ENCODE measurements at places on chromosomes 4 and X. TPM values are rescaled to one million over a fixed set of nuclear protein-coding genes. Genes with fewer than 3 reads are reported as not detected.

Gene STS
- 1.4 TPM for total RNA-seq

Gene C1GALT1C1
- total RNA-seq: 18.1 TPM

DNA sequence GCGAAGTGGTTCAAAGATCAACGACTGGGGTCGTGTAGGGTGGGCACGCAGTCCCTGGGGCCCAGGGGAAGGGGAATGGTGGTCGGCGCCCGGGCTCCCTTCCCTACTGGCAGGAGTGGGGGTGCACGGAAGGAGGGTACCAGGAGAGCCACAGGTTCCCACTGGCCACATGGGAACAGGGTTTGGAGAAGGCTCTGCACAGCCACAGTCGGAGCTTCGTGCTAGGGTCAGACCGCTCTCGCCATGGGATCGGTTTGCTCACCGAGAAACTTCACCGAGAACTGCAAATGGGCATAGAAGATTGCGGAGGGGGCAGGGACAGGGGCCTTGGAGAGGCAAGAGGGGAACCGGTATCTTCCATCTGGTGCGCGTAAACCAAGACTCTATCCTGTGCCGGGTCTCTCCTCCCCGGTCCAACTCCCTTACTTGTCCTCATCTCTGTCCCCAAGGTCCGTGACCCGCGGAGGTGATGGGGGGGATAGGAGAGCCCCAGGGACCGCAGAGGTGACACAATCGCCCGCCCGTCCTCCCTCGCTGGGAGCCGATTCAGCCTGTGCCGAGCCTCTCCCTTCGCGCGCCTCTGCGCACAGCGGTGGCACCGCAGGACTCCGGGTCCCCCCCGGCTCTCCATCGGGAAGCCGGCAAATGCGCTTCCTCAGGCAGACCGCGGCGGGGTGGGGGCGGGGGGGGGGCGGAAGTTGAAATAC is 1.0 kb downstream of the SCD5 start:
- peak; percentile 52 for DNase-seq

GRCh38 chr4:24657768-24658617 is 73.6 kb upstream of the DHX15 start:
- DNase-seq: no peak

DNA sequence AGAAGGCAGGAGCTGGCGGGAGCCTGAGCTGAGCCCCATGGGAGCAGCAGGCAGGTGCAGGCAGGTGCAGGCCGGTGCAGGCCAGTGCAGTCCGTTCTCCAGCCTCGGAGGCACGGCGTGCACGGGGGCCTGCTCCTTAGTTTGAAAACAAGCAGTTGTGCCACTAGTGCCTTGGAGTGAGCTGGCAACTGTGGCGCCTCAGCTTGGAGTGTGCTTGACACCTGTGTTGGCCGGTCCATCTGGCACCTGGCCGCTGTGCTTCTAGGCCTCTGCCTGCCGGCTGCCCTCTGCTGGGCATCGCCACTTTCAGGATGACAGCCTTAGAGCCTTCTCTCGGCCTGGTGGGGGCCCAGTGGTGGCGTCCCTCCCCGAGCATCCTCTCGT is 47.9 kb downstream of the RGS12 start:
- DNase-seq: no peak

- DNase-seq: no peak
Measured at GRCh38 chr4:162838671-162839070, 328.0 kb downstream of the NAF1 start.

GRCh38 chrX:19793471-19793870 is 93.9 kb downstream of the SH3KBP1 start:
- DNase-seq: no peak

DNA sequence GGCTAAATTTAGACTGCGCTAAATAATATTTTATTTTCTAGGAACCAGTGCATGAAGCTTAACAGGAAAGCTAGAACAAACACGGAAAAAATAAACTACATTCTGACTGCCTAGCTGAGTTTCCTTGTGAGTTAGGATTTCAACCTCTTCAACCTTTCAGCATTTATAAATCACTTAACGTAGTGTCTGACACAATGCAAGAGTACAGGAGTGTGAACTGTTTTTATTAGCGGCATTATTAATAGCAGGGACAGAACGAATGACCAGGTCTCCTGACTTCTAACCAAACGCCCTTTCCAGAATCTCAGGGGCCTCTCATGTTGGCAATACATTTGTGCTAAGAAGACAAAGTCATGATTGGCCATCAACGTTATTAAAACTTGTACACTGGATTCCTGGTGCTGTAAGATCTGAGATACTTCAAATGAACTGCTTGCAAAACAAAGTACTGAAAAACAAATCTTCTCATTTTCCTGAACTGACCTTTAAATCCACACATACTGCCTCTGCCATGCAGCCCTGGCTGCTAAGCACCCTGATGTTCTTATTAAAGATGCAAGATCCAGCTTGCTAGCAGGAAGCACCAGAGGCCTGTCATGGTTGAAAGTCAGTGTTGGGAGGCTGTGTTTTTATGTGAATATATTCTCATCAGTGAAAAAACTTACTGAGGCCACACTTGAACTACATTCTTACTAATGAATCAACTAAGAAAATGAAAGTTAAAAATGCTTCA is 380.4 kb upstream of the CPEB2 start:
- no peak for DNase-seq

DNA sequence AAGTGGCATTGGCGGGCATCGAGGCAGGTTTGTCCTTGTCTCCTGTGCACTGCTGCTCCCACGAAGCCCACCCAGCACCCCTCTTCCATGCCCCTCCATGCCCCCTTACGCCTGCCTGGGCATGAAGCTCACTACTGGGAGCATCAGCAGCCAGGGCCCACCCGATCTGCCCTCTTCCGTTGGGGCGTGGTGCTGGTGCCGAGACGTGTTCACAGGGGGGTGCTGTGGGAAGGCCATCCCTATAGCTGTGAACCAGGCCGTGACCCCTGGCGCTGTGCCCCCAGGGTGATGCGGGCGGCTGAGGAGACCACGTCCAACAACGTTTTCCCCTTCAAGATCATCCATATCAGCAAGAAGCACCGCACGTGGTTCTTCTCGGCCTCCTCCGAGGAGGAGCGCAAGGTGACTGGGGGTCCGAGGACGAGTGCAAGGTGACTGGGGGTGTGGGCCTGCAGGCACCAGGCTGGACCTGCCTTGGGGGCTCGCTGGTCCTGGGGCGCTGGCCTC is 19.3 kb upstream of the ADD1 start:
- DNase-seq: peak; percentile 17

GRCh38 chr4:38091636-38092035 is 131.4 kb downstream of the PTTG2 start:
- DNase-seq: no peak

DNA sequence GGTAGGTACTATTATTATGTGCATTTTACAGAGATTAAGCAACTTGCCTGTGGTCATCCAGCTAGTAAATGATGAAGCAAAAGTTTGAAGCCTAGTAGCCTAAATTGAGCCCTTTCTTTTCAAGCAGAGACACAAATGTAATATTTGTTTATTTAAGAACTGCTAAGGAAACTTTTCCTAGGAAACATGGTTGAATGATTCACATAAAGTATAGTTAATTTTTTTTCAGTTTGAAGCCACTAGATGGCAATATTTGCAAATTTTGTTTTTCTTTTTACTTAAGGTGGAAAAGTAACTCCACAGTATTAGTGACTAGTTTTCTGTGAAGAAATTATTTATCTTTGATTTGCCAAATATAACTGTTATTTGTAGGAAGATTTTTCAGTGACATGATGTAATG is 52.8 kb upstream of the ANKRD17 start:
- no peak for DNase-seq

DNA sequence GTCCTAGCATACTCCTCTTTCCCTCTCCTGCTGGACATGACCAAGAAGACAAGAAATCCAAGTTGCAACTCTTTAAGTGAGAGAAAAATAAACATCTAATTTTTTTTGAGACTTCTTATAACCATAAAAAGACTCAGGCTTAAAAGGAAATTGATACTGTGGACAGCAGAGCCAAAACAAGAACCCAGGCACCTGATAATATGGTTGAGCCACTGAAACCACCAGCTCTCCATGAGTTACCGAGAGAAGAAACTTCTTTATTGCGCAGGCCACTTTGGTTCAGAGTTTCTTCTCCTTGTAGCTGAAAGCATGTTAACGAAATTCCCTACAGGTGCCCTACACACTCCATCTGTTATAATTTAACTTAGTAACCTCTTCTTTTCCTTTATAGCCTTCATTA is 11.3 kb upstream of the SPCS3 start:
- no peak for DNase-seq
